Left renal pelvis (tissue), 4 donors: ENCODE measurements at places on chromosomes 7 and 10. TPM values are rescaled to one million over a fixed set of nuclear protein-coding genes. Genes with fewer than 3 reads are reported as not detected.
A peak's percentile ranks its signal among the peaks of the same experiment; 100 is the strongest.

DNA sequence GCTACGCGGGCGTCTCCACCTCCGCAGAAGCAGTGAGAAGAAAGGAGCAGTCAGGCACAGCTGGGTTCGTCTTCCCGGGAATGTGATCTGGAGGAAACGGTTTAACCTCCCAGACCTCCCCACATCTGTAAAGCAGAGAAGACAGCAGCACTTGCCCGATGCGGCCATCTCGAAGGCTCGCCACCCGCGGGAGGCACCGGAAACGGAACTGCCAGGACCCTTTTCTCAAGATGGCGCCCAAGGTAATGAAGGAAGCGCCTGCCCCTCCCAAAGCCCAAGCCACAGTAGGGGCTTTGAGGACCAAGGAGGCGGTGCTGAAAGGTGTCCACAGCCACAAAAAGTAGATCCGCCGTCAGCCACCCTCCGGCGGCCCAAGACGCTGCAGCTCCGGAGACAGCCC is 41.7 kb downstream of the ASB13 start:
- DNase-seq = no peak

- no peak for DNase-seq
Measured at GRCh38 chr7:99786726-99787335, 2.8 kb upstream of the CYP3A4 start.

EPO gene
- polyA plus RNA-seq = not detected

DNA sequence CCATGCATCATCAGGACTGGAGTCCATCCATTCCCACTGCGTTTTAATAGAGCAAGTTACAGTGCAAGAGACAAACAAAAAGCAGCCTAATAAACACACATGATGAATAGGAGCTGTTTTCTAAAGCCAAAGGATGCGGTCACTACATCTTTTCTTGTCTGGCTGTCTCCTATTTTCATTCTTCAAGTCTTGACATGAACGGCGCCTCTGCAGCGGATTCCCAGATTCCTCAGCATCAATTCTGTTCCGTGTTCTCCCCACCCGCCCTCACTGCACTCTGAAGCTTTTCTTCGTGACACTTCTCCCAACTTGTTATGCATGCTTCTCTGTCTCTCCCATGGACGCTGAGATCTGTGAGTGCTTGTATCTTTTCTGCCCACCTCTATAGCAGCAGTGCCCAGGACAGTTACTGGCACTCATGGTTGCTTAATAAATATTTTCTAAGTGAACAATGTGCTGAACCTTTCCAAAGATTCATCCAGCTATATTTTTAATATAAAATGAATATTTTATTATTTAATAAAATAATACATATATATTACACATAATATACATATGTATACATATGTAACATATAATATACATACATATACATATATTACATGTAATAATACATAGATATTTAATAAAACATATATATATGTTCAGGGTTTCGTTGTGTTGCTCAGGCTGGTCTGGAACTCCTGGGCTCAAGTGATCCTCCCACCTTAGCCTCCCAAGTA is 242.9 kb downstream of the ABCA13 start:
- DNase-seq = no peak

GRCh38 chr10:85795460-85795859 is 571.1 kb downstream of the GRID1 start:
- no peak for DNase-seq

- no peak for DNase-seq
Measured at GRCh38 chr7:78179211-78179610, 380.6 kb downstream of the PHTF2 start.

GOLGA7B gene
- polyA plus RNA-seq = 0.95 TPM

GRCh38 chr7:155213955-155214740 is 83.5 kb upstream of the INSIG1 start:
- no peak for DNase-seq

CRHR2 gene
- polyA plus RNA-seq = 0.10 TPM

DNA sequence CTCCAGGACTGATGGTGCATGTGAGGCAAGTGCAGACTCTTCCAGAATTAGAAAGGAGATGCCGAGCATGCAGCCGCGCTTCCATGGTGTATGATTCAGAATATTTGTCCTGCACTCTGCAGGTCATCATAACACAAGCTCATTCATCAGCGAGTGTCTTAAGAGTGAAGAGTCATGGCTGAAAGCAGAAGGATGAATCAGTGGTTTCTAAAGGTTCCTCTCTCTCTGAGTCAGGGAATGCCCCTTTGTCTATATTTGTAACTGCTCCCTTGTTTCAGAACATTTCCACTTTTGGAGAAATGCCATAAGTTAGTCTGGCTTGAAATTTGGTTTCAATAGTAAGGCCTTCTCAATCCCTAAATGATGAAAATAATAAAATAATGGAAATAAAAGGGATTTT is 52.3 kb downstream of the HECW1 start:
- DNase-seq = no peak

GNGT1 gene
- polyA plus RNA-seq = 0.26 TPM

- DNase-seq = peak; percentile 72
Measured at GRCh38 chr10:3468919-3469638, 296.5 kb upstream of the PITRM1 start.

UBE2D4 gene
- polyA plus RNA-seq = 20.7 TPM

DNA sequence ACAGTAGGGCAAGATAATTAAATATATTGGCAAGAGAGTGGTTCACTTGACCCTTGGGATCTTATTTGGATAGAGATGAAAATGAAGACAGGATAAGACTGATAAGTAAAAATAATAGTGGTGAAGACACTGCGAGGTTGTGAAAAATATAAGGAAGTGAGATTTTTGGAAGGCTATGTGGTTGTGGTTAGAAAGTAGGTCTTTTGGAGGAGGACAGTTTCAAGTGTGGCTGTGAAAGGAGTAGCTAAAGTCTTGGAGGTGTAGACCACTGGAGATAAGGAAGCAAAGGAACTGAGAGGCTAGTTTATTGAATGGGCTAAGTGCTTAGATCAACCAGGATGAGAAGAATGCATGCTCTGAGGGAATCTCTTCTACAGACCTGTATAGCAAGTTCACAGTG is 11.2 kb downstream of the MIOS start:
- DNase-seq = no peak

GNB2 gene
- 199 TPM for polyA plus RNA-seq

GRCh38 chr10:73413108-73413527 is 740 bp downstream of the ANXA7 start:
- peak; percentile 33 for DNase-seq

CCDC172 gene
- not detected for polyA plus RNA-seq

- DNase-seq = peak; percentile 27
Measured at GRCh38 chr10:32054094-32054493, 2.1 kb downstream of the KIF5B start.

SPDYE16 gene
- polyA plus RNA-seq = 1.6 TPM

CYP3A5 gene
- 3.0 TPM for polyA plus RNA-seq

ARMH3 gene
- 19.2 TPM for polyA plus RNA-seq

SPACDR gene
- polyA plus RNA-seq = 1.6 TPM

NFE2L3 gene
- 39.2 TPM for polyA plus RNA-seq

DNA sequence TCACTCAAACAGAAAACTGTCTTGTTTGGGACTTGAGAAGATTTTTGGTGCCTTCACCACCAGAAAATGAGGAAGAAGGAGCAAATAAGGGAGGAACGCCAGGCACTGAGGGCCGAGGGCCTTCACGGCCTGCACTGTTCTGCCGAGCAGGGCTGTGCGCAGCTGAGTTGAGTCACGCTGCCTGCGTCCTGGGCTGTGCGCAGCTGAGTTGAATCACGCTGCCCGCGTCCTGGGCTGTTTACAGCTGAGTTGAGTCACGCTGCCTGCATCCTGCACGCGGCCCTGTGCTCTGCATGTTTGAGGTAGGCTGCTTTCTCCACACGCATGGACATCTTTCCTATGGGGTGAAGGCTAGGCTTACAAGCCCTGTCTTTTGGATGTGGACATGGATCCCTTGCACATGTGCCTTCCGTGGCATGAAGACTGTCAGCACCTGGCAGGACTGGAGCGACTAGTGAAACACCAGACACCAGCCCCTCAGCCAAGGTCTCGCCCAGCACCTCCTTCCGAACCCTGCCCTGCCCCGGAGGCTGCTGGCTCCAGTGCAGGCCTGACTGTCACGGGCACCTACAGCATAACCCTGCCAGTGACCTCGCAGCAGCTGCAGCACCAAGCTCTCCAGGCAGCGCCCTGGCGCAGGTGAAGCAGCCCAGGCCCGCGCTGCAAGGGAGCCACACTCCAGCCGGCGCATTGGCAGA is 96.7 kb downstream of the HTR5A start:
- no peak for DNase-seq

GRCh38 chr10:68154211-68154497 is 44.9 kb downstream of the MYPN start:
- DNase-seq = no peak

PPP1R3A gene
- polyA plus RNA-seq = not detected

TSPAN12 gene
- polyA plus RNA-seq = 18.1 TPM
